Stimulated activated CD4-positive, alpha-beta T cell treated with anti-CD3 and anti-CD28 coated beads, TNF-alpha, amount 100 ng/mL, for 4 hours (primary cell): ENCODE measurements at places on chromosomes 11 and 22.

GRCh38 chr11:10317151-10317755 lies 12.4 kb downstream of the ADM start:
- no peak for DNase-seq

GRCh38 chr22:49426618-49427266 lies 400.9 kb downstream of the BRD1 start:
- no peak for DNase-seq

GRCh38 chr11:101738452-101738851 lies 154.6 kb upstream of the TRPC6 start:
- no peak for DNase-seq

DNA sequence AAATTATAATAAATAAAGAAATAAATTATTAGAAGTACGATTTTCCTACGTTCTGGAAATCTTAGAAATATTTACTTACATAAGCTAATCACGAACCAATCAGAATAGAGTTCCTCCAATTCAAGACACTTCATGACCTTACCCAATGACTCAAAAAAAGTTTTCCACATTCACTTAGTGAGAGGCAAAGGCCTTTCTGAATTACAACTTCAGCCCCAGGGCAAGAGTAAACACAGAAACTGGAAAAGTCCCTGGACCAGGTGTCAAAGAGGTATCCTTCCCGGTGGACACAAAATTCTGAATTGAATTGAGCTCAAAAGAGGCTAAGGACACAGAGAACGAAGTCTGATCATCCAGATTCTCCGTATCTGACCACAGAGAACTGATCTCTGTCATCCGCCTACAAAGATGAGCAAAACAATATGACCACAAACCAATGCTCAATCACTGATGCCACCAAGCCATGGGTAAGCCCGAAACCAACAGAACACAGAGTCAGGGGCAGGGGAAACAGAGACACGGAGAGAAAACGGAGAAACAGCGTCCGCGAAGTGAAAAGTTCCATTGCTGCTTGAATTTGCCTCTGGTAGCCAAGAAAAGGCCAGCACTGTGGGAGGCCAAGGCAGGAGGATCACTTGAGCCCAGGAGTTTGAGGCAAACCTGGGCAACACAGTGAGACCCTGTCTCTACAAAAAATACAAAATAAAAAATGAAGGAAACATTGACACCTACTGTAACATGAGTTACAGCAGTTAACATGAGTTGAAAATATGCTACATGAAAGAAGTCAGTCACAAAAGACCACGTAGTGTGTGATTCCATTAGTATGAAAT lies 6.8 kb downstream of the BID start:
- no peak for DNase-seq

- DNase-seq: no peak
Measured at GRCh38 chr11:112156956-112157766, 6.7 kb downstream of the IL18 start.

GRCh38 chr11:99682646-99683045 lies 661.9 kb downstream of the CNTN5 start:
- no peak for DNase-seq

DNA sequence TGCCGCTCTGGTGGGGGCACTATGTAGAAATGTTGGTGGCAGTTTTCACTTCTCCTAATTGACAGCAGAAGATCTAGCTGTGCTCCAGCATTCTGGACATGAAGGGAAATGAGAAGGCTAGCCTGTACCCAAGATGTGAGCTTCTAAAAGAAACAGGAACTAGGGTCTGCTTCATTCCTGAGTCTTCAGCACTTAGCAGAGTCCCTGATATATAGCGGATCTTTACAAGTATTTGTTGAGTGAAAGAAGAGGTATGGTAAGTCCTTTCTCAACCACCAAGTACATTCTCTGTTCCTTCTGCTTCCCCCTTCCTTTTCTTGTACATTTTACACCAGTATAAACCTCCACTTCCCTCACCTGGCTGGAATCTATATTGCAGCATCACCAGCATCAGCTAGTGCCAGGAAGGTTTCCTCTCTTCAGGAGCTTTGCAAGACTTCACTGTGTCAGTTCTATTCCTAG lies 408.3 kb upstream of the CADM1 start:
- no peak for DNase-seq
